ENCODE measurements at places on chromosomes 3 and 15.

GRCh38 chr15:67724691-67725375 lies 100.5 kb upstream of the SKOR1 start:
- DNase-seq, result no peak

GRCh38 chr3:49618412-49618811 lies 55.7 kb upstream of the APEH start:
- DNase-seq, result no peak

DNA sequence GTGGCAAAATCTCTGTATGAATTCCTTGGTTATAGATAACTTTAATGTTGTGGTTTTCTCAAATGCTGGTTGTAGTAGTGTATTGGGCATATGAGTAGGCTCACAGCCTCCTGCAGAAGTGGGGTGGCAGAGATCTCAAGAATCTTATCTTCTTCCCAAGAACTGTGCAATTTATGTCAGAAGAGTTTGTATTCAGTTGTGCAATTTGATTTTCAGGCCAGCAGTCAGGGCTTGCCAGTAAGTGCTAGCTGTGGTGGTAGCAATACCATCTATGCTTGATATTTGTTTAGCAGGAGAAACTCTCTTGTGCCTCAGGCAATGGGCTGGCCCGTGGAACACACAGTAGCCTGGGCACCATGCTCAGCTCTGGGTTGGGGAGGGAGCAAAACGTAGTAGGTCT lies 58.4 kb upstream of the GOLIM4 start:
- DNase-seq, result no peak

GRCh38 chr3:71191031-71191482 lies 392.5 kb downstream of the FOXP1 start:
- no peak for DNase-seq

- no peak for DNase-seq
Observed at GRCh38 chr3:42262525-42262924, 3.5 kb downstream of the CCK start.

DNA sequence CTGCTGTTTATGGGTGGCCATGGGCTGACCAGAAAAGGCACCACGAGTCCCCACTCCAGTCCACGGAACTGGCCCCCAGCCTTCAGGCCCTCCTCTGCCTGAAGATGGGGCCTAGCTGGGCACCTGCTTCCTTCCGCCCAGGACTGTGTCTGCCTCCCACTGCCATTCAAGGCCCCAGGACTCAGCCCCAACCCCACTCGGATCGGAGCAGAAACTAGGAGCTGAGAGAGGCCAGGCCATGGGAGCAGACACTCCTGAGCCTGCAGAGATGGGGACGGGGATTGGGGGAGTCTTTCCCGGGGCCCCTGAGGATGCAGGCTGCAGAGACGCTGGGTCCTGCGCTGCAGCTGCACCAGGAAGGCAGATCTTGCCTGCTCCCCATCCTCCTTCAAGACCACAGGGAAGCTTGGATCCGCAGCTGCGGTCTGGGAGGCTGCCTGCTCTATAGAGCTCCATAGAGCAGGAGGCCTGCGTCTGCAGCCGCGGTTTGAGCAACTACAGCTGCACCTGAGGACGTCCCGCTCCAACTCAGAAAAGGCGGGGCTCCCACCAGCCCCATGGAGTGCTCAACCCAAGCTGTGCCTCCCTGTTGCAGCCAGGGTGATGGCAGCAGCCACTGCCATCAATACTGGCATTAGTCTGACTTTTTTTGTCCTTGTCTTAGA lies 383.9 kb upstream of the TMCO5A start:
- DNase-seq, result no peak

DNA sequence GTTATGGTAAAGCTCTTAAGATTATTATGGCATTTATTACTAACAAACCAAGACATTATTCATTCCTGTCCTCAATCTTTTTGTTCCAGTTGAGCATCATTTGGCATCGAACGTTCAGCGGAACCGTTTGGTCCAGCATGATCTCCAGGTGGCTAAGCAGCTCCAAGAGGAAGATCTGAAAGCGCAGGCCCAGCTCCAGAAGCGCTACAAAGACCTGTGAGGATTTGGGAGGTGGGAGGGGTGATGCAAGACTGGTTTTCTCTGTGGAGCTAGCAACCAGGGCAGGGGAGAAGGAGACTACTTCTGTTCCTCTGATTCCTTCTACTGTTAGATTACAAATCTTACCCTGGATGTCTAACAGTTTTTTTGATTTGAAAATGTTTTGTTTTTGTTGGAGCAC lies 27.6 kb upstream of the UTS2B start:
- DNase-seq, result no peak

GRCh38 chr3:111861391-111861790 lies 2.3 kb downstream of the PHLDB2 start:
- no peak for DNase-seq

GRCh38 chr15:39030291-39031070 lies 465.9 kb upstream of the RASGRP1 start:
- DNase-seq, result no peak

DNA sequence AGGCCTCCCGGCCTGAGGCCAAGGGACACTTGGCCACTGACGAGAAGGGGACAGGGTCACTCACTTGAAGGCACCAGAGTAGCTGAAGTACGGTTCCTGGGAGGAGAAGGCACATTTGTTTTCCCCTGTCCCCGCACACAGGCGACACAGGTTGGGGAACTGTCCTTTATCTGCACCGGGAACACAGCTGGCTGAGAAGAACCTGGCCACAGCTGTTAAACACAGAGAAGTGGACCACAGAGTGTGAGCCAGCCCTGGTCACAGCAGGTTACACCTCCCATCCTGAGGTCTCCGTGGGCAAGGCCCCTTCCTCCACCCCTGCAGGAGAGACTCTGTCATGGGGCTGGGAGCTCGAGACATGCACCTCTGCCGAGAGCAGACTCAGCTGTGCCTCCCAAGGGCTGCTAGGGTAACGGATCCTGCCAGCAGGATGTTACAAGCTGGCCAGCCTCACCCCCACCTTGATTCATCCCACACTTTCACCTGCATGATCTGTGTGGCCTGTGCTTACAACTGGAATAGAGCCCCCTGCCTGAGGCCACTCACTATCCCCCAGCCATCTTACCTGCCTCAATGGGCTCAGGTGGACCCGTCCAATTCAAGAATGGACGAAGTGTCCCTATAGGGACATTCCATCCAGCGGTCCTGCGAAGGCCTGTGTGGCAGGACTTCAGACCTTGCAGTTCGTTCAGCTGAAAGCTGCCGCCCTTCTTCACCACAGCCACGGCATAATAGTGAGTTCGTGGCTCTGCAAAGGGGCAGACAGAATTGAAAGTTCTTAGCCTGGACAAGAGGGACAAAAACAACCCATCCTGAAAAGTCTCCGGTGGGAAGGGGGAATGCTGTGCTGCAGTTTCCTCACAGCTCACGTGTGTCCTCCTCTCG lies 9.2 kb downstream of the LTF start:
- DNase-seq, result no peak

DNA sequence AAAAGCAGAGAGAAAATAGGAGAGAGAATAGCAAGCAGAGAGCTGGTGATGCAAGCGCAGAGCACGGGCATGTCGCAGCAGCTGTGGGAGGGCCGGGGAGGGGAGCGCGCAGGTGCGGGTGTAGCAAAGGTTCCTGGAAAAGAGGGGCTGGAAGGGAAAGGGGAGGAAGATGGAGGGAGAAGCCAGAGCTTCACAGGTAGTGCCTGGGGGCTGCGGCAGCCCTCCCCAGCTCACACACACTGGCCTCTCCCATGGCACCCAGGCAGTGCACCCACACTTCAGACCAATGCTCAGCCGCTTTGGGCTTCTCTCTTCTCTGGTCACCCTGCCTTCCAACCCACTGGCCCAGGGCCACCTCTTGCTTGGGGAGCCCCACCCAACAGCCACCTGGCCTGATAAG lies 72.1 kb downstream of the ADAMTS7 start:
- DNase-seq, result no peak

DNA sequence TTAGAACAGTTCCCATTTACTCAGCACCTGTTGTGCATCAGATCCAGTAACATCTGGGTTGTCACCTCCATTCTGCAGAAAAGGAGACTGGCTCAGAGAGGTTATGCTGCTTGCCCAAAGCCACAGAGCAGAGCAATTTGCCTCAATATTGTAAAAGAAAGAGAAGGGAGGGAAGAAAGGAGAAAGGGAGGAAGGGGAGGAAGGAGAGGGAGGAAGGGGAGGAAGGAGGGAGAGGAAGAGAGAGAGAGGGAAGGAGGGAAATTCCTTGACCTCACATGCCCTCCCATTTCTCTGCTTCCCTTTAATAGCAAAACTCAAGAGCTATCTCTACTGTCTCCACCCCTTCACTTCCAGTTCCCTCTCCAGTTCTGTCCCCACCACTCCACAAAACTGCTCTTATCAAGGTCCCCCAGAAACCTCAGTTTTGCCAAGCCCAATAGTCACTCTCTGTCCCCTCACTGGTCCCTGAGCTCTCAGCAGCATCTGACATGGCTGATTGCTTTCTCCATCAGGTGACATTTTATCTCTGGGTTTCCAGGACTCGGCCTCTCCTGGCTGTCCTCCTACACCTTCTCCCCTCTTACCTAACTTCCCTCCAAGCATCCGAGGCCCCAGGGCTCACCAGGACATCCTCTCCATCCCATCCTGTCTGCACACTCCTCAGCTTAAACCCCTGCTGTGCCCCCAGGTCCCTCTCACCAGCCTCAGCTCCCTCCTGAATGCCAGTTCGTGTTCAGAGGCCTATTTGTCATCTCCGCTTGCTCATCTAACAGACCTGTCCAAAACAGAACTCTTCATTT lies 104.7 kb upstream of the LINGO1 start:
- DNase-seq, result no peak

- no peak for DNase-seq
Observed at GRCh38 chr15:46901001-46901400, 816.3 kb upstream of the SEMA6D start.

GRCh38 chr3:51282931-51283330 lies 102.2 kb upstream of the MANF start:
- DNase-seq, result no peak

DNA sequence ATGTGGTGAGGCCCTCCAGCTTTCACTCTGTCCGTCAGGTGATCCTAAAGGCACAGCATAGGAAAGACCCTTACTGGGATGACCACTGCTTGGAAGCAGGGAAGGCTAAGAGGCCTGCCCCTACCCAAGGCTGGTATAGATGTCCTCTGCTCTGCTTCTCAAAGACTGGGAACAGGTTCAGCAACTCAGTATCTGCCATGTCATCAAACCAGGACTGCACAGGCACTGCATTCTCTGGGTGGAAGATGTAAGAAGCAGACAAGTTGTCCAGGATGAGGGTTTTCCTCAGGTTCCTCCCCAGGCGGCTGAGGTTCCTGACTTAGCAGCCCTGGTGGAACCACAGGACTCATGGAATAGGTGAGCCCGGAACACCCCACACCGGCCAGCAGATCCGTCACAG lies 4.7 kb downstream of the FAM98B start:
- DNase-seq, result no peak

DNA sequence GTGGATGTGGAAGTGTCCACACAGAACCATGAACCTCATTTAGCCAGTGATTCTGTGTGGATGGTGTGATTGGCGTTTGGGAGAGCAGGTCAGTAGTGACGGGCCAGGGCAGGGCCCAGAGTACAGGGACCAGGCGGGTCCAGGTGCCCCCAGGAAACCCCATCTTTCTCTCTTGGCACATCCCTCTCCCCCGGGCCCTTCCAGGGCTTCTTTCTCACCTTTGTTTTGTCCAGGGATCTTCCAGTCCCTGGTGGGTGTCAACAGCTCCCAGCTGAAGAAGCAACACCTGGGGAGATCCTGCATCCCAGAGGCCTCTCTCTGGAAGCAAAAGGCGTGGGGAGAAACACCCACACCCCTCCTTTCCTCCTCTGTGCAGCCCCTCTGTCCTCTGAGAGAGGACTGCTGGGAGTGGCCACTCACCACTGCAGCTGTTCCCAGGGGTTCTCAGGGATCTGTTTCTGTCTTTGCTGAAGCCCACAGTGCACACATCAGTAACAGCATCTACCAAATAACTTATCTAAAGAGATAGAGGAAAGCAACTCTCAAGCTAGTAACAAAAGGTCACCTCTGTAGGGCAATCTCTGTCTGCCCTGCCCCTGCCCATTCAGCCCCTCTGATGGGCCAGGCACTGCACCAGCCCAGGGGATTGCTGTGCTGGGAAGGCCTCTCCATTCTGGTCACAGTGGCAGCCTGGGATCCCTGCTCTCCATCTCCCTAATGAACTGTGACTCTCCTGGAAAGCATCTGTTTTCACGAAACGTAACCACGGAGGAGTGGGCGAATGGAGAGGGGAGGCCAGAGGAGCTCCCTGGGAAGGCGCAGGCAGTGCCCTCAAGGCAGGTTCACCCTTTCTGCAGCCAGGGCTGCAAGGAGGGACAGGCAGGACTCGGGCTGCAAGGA lies 98.3 kb upstream of the ALDH1A3 start:
- DNase-seq, result no peak

DNA sequence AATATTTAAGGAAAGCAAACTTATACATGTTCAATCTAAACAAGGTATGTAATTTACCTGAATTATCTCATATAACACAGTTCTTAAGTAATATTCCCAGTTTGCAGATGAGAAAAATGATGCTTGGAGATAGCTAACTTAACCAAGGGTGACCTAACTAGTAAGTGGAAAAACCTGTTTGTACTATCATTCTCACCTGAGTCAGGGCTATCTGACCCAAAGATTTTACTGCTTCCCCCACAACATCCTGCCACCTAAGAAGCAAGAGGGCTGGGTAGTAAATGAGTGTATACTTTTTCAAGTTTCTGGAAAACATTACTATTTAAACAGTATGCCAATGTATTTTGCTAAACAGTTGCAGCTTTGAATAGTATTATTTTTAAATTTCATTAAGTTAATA lies 10.6 kb downstream of the TP63 start:
- DNase-seq, result no peak

GRCh38 chr3:13142552-13143380 lies 69.5 kb upstream of the IQSEC1 start:
- no peak for DNase-seq

DNA sequence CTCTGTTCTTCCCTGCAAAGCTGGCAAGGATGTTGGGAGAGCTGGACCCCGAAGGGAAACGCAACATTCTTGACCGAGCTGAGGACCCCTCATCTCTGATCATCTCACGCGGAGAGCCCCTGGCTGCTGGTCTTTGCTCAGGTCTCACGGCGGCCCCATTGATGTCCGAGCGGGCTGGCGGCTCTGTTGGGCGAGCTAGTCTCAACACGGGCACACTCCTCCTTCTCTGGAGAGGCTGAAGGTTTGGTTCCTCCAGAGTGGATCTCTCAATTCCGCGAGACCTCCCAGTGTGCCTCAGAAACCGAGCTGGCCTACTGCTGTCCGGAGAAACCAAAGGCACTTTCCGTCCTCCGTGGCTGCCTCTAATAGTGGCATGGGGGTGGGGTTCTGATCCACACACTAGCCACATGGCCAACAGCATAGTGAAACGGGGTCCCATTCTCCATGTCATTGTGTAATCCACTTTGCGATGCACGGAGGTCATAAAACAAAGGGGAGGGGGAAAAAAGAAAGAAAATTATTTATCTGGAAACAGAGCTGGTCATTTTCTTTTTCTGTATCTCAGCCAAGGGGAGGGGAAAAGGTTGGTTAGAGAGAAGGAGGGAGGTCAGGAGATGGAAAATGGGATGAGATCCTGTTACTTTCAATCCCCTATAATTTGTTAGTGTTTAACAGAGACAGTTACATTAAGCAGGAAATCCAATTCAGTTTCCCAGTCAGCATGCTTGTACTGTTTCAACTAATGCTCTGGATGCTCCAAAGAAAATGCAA lies 1.3 kb downstream of the CCDC80 start:
- DNase-seq, result no peak
